ENCODE measurements at places on chromosomes 13 and 19.

DNA sequence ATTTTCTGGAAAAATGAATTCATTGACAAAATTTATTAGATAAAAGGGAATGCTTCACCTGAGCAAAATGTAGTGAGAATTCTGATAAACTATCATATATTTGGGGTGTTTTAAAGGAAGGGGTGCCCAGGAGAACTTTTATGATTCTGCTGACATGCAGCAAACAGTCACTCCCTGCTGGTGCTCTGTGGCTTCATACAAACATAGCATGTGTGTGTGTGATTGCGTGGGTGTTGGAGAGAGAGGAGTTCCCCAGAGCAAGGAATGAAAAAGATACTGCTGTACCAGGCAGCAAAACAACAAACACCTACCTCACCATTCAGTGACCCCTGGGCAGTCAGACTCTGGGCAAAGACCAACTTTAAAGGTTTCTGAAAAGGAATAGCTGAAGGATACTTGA lies 546.7 kb downstream of the RFC3 start:
- DNase-seq, result no peak

GRCh38 chr19:3409346-3410064 lies 43.1 kb downstream of the NFIC start:
- no peak for DNase-seq

DNA sequence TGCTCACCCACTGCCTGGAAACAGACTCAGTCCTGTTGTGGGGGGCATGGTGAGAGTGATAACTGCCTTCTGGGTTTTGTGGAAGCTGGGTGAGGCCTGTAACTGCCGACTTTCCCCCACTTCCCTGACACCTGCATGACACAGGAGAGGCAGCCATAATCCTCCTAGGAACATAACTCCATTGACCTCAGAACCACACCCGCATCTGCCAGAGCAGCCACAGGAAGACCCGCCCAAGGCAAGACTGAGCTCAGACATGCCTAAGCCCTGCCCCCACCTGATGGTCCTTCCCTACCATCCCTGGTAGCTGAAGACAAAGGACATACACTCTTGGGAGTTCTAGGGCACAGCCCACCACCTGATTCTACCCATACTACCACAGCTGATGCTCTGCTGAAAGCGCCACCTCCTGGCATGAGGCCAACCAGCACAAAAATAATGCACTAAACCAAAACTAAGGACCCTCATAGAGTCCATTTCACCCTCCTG lies 326.7 kb downstream of the RBM26 start:
- no peak for DNase-seq

- no peak for DNase-seq
These were observed 905 bp downstream of the TBXA2R start for GRCh38 chr19:3605770-3606169.

DNA sequence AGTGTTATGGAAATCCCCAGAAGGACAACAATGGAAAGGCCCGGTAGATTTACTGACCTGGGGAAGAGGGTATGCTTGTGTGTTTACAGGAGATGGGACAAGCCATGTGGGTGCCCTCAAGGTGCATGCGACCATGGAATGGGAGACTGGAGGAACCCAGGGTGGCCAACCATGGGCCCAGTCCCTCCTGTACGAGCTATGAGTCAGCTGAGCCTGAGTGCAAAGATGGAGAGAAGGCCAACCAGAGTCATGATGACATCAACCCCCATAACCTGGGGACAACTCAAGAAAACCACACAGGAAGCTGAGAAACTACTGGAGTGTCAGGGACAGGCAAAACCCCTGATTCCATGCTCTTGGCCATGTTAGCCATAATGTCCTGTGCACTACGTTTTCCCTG lies 7.8 kb downstream of the ZNF350 start:
- DNase-seq, result no peak

GRCh38 chr13:96100457-96101220 lies 10.7 kb downstream of the HS6ST3 start:
- DNase-seq, result no peak

DNA sequence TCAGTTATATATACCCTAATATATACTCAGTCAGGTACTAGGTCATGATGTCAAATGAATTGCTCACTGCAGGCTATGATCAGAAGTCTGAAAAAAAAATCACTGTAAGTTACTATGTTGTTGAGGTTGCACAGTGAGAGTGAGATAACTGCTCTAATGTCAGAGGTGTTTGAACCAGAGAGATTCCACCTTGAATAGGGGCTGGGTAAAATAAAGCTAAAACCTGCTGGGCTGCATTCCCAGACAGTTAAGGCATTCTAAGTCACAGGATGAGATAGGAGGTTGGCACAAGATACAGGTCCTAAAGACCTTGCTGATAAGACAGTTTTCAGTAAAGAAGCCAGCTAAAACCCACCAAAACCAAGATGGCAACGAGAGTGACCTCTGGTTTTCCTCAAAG lies 10.2 kb downstream of the EPSTI1 start:
- no peak for DNase-seq

DNA sequence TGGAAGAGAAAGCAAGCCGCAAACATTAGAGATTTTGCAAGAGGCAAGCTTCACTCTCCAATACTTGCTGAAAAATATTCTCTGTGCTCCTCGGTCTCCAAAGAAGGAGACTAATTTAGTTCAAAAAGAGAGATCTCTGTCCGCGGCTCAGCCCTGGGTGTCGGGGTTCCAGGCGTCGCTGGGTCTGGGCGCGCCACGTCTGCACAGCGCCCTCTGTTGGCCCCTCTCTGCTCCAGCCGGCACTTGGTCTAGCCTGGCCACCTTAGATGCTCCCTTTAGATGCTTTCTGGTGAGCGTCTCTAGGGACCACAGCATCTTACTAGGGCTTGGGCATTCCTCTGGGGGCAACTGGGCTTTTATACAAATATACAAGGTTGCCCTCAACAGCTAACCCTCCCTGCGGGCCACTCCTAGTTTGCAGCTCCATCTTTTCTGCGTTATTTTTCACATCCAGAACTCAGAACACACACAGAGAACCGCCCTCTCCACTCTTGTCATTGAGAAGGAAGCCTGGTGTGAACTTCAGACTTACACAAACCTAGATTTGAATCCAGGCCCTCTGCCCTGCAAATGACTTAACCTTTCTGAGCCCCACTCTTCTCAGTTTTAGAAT lies 78.3 kb downstream of the CYSLTR2 start:
- DNase-seq, result peak; percentile 20

GRCh38 chr13:44425815-44426078 lies 52.1 kb downstream of the SERP2 start:
- no peak for DNase-seq

GRCh38 chr19:40650749-40651305 lies 39.6 kb downstream of the NUMBL start:
- DNase-seq, result no peak

DNA sequence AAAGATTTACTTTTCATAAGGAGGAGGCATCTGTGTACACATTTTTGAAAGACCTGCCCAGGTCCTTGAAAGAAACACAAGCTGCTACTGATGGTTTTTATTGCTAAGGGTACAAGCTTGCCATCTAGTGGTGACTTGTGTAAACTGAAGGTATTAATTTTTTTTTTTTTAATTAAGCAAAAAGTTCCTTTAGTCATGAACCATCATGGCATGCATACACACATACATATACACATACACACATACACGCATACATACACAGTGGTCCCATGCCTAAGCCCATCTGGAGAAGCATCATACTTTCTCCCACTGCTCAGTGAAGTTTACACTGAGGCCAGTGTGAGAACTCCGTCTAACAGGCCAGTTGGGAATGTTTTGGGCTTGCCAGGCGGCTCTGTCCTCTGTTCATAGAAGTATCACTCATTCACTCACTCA lies 312.5 kb downstream of the DCLK1 start:
- no peak for DNase-seq

- DNase-seq, result no peak
These were observed 31.3 kb downstream of the KCTD12 start for GRCh38 chr13:76854894-76855293.

- no peak for DNase-seq
These were observed 121.8 kb upstream of the VSTM2B start for GRCh38 chr19:29404015-29404414.

DNA sequence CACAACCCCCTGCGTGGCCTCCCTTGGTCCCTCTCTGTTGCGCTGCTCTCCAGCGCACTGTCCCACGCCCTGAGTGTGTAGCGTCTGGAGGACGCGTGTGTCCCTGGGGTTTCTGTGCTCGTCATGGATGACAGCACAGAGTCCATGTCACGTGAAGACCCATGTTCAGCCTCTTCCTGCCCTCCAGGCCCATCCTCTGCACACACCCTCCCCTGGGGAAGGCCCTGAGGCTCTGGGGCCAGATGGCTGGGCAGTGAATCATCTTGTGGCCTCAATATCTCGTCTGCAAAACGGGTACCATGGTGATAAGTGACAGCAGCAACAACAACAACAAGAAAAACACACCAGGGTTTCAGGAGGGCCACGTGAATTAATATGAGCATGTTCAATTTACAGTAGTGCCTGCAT lies 71.5 kb upstream of the ARHGEF7 start:
- DNase-seq, result no peak

- DNase-seq, result no peak
These were observed 1140.3 kb upstream of the SLC10A2 start for GRCh38 chr13:104206450-104207044.

DNA sequence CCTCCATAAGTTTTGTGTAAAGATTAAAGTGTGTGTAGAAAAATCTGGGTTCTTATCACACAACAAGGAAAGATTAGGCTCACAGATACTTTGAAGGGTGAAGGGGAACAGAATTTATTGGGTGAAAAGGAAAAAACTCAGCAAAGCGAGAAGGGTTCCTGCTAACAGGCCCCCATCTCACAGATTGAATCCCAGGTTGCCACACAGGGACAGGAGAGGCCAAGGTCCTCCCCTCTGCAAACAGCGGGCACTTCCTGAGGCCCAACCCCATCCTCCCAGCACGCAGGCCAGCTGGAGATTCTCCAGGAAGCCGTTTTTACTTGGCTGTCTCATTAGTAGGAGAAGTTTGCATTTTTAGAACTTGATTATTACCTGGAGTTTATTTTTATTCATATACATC lies 15.2 kb upstream of the ERCC5 start:
- DNase-seq, result no peak

DNA sequence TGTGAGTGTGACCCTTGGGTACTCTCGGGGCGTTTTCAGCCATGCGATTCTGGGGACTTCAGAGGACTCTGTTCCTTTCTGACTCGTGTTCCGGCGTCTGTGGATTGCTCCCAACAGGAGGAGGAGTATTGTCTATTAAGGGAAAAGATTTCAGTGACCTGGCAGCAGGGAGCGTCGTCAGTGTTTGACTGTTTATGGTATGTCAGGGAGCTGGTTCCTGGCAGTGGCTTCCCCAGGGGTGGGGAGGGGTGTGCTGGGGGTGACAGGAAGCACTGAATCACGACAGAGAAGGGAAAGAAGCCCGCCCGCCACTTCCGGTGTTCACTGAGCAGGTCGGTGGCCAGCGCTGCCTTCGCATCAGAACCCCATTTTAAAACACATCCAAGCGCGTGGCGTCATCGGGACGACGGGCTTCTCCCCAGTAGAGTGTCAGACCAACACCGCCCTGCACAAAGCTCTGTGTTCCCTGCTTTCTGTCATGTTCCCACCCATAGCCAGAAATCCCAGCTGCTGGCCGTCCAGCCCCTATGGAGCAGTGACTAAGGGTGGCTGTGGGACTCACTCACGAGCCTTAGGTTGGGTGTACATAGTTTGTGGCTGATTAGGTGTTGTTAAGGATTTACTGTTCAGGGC lies 33.8 kb downstream of the COL4A2 start:
- no peak for DNase-seq

DNA sequence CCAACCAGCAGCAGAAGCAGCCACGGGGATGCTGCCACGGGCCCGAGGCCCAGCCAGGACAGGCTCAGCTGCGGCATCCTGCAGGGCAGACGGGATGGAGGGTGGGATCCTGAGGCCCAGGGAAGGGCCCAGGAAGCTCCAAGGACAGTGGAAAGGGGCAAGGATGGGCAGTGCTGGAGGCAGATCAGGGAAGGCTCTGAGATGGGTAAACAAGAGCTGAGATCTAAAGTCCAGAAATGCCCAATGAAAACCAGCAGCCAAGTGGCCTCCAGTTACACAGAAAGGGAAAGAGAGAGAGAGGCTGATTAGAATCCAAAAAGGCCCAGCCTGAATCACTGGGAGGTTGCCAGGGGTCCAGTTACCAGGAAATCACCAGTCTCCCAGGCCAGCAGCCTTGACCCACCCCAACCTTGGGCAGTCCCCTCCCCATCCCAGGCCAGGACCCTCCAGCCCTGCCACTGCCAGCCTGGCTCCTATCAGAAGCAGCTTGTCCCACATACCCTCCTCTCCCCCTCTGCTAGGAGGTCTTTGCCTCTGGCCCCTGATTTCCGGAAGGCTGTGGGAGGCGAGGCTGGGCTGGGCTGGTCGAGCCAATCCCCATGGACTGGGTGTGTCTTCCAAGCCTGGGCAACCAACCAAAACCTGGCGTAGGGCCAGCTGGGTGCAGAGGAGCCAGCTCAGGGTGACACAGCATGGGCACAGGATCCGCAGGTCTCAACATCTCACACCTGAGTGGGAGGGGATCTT lies at the start of gene CYP4F11:
Gene CYP4F11 (minus strand): TSS at position 198 of the 747 bp plus-strand sequence. CDS start 121 bp downstream, at position 77.
- no peak for DNase-seq

GRCh38 chr19:30028118-30028991 lies 86.3 kb downstream of the URI1 start:
- DNase-seq, result no peak

DNA sequence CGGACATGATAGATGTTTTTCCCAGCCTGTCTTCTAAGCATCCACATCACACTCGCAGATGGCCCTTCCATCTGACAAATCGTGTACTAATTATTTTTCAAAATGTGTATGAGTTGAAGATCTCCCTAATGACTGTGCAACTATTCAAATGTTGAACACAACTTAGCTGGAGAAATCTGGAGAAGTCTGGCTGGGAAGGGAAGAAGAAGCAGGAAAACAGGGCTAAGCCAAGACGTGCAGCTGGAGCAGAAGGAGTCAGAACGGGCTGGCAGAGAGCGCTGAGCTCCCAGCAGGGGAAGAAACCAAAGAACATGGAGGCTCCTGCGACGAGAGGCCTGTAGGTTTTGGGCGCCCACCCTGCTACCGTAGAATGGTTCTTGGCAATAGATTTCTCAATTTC lies 13.2 kb upstream of the LATS2 start:
- no peak for DNase-seq
